ENCODE measurements at places on chromosomes 16 and 17. TPM values are rescaled to one million over a fixed set of nuclear protein-coding genes. Genes with fewer than 3 reads are reported as not detected.

DBF4B gene
- 8.3 TPM for polyA plus RNA-seq

CHP2 gene
- 0.93 TPM for polyA plus RNA-seq

MFSD11 gene
- polyA plus RNA-seq, result 24.6 TPM

TBC1D3I gene
- polyA plus RNA-seq, result not detected

RAB26 gene
- 2.7 TPM for polyA plus RNA-seq

PRSS21 gene
- polyA plus RNA-seq, result 0.43 TPM

SPNS3 gene
- 1.5 TPM for polyA plus RNA-seq

GAST gene
- not detected for polyA plus RNA-seq

TBC1D3K gene
- not detected for polyA plus RNA-seq
